Fibroblast of skin of right biceps (primary cell): ENCODE measurements at places on chromosomes 16 and 17.

DNA sequence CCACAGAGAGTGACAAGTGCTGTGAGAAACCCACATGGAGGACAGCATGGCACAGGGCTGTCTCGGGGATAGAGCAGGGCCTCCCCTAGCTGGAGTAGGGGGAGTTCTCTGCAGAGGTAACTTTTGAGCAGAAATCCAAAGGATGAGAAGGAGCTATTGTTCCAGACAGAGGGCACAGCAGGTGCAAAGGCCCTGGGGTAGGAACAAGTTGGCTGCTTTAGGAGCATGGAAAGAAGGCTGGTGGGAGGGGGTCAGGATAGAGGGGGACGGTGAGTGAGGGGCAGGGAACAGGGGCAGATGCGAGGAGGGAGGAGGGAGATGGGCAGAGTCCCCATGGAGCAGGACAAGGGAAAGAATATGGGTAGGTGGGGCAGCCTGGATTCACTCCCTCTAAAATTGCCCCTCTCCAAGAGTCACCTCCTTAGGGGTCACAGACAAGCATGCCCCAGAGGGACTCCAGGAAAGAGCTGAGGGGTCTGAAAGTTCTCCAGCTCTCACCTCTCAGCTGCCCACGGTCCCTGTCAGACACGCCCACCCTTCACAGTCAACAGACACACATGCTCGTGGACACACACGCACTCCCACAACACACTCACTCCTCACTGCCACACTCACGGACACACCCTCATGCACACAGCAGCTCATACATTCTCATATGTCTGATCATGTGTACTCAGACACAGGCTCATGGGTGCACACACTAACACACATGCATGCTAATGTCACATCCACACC lies 110.7 kb downstream of the LITAF start:
- no peak for DNase-seq

DNA sequence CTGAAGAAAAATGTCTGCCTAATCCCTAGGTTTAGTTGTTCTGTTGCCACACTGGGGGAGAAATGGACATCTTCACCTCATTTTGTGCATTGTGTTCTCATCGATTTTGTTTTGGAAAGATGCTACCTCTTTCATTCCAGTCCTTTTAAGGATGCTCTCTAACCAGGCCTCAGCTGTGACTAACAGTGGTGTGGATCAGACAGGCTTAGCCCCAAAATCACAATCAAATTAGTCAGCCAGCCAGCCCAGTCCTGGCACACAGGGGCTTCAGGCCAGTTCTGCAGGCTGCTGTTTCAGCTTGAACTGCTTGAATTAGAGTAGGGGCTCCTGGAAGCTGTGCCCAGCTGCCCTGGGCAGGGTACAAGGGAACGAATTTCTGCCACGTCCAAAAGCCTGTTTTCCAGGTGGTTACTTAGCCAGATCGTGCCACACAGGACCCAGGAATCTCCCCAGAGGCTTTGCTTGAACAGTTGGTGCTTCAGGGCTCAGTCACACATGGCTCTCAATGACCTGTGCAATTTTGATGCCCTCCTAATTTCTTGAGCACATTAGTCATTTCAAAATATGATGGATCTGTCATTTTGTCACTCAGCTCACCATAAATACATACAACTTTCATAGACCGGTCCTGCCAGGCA lies 60.7 kb downstream of the CLEC16A start:
- peak; percentile 87 for DNase-seq

DNA sequence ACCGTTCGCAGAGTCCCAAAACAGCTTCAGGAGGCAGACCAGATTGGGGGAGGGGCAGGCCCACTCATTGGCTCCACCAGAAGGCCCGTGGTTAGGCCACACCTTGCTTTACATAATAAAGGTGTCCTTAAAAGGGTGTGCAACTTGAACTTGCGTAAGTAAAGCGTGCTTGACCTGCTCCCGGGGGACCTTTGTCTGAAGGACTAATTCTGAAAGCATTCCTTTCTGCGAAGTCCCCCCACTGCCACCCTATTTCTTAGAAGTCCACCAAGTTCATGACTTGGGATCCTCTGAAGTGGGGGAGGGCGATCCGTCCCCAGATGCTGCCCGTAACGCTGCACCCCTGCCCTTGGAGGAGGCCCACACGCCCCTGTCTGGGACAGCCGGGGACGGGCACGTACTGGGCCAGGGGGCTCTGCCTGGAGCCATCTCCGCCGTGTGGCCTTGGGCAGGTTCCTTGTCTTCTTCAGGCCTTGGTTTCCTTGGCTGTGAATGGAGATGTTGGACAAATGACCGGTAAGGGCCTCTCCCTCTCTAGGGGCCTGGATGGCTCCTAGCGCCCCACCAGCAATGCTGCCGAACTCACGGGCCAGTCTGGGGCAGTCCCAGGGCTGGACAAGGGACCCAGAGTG lies 823 bp upstream of the ZNF469 start:
- DNase-seq = no peak

DNA sequence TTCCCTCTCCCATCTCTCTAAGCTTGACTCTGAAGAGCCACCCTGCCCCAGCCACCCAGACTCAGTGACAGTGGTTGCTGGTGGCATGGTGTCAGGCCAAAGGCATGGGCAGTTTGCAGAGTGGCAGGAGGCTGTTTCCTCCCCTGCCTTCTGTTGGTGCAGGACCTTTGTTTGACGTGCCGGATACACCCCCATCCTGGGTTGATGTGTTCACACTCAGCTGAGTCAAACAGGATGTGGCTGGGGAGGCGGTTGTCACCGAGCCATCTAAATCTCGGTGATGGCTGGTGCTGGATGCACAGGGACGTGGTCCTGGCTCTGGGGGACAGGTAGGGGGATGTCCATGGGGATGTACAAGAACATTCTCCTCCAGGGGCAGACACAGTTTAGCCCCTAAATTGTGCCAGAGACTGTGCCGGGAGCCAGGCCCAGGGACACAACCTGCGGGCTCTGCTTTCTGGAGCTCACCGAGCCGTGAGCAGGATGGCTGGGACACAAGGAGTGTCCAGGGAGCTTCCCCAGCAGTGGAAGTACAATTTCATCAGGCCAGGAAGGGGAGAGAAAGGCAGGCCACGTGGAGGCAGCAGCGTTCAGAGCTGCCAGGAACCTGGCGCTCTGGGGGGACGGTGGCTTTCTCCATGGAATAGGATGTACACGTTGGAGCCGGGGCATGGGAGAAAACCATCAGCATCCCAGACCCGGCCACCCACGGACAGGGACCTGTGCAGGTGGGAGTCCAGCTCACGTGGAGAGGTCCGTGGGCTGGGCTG lies 264.2 kb downstream of the SEC14L1 start:
- DNase-seq = peak; percentile 89

DNA sequence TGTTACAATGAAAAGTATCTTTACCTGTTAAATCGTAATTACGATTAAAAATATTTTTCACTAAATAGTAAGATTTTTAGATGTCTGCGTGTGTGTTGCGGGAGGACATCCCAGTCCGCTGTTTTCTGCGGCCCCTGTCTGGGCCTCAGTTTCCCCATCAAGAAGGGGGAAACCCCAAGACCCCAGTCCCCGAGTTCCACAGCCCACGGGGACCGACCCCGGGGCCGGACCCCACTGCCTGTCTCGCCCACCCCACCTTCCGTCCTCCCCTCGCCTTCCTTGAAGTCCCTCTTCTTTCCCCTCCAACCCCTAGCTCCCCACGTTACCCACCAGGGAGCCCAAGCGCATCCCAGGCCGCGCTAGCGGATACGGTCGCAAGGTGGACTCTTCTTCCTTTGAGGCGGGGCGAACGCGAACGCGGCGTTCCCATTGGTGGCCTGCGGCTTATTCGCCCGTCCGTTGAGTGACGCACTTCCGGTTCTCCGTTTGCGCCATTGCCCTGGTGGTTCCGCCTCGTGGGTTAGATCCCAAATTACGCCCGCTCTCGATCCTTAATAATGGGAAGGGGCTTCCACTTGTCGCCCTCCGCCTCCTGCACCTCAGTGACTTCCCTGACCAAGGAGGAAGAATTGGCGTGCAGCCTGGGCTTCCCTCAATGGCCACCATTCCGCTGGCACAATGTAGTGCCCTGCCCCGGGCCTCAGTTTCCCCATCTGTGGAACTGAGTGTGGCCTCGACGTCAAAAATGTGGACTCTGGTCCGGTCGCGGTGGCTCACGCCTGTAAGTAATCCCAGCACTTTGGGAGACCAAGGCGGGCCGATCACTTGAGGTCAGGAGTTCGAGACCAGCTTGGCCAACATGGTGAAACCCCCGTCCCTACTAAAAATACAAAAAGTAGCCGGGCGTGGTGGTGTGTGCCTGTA lies at the start of gene NSMCE1:
TSS of gene NSMCE1 (minus strand) at position 397 of the 924 bp plus-strand sequence. CDS start 11,202 bp downstream, outside the sequence.
- DNase-seq = peak; percentile 96

- peak; percentile 59 for DNase-seq
Measured at GRCh38 chr16:56615353-56615752, 7.0 kb downstream of the MT2A start.

DNA sequence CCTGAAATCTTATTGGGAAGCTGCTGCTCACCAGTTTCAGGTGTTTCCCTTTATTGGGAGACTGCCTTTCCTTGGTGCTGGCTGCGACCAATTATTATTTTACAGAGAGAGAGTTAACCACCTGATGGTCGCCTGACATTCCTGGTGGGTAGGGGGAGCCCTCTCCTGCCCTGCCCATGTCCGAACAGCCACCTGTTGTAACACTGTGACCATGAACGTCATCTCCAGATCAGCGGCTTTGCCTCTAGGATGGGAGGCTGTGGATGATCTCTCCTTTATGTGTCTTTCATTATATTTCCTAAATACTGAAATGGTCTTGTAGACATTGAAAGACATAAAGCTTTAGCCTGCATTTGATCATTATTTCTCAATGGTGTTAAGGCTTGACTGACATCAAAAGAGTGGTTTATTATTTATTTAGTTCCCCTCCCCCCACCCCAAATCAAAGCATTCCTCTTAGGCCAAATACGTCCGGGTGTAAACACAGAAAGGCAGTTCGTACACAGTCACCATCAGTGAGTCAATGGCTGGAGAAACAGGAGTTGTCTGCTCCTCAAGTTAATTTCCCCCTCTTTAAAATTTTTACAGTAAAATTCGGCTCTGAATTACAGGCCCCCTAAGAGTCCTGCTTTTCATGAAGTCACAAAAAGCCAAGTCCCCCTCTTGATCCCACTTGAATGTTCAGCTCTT lies 57.8 kb upstream of the CACNG5 start:
- no peak for DNase-seq

DNA sequence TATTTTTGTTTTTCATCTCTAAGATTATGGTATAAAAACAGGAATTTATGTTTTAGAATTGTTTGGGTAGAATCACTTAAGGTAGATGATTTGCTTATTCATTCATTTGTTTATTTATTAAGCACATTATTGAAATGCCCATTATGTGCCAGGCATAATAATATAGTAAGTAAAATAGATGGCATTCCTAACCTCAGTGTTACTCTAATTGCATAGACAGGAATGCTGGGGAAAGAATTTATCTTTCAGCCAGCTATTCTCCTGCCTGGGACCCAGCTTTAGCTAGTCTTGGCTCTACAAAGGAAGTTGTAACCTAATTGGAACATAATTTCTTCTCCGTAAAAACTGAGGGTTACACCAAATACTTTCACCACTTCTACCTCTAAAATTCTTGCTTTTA lies 44.6 kb downstream of the NFAT5 start:
- peak; percentile 38 for DNase-seq

GRCh38 chr17:27596566-27597187 lies 34.3 kb upstream of the LGALS9 start:
- no peak for DNase-seq

- no peak for DNase-seq
Measured at GRCh38 chr16:73447846-73448245, 399.9 kb upstream of the ZFHX3 start.

- DNase-seq = no peak
Measured at GRCh38 chr16:81798311-81799137, 19.4 kb downstream of the PLCG2 start.

DNA sequence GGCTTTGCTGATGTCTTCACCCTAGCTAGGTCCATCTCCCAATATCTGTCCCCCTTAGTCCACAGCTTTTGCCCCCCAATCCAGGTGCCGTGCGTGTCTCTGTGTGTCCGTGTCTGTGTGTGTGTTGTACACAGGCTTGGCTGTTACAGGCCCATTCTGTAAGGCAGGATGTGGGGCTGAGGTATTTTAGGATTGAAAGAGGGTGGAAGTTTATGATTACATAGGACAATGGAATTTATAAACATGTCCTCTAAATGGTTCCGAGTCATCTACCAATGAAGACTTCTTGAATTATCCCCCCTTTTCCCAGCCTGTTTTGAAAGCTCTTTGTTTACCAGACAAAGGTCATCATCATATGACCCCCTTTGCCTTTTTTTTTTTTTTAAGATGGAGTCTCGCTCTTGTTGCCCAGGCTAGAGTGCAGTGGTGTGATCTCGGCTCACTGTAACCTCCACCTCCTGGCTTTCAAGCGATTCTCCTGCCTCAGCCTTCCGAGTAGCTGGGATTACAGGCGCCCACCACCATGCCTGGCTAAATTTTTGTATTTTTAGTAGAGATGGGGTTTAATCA lies 21.9 kb downstream of the ACE start:
- DNase-seq = peak; percentile 82

- DNase-seq = no peak
Measured at GRCh38 chr16:86344586-86344871, 165.8 kb upstream of the FOXF1 start.
